Naive B cell (primary cell): ENCODE measurements at places on chromosomes 6 and 20. TPM values are rescaled to one million over a fixed set of nuclear protein-coding genes. Genes with fewer than 3 reads are reported as not detected.

DNA sequence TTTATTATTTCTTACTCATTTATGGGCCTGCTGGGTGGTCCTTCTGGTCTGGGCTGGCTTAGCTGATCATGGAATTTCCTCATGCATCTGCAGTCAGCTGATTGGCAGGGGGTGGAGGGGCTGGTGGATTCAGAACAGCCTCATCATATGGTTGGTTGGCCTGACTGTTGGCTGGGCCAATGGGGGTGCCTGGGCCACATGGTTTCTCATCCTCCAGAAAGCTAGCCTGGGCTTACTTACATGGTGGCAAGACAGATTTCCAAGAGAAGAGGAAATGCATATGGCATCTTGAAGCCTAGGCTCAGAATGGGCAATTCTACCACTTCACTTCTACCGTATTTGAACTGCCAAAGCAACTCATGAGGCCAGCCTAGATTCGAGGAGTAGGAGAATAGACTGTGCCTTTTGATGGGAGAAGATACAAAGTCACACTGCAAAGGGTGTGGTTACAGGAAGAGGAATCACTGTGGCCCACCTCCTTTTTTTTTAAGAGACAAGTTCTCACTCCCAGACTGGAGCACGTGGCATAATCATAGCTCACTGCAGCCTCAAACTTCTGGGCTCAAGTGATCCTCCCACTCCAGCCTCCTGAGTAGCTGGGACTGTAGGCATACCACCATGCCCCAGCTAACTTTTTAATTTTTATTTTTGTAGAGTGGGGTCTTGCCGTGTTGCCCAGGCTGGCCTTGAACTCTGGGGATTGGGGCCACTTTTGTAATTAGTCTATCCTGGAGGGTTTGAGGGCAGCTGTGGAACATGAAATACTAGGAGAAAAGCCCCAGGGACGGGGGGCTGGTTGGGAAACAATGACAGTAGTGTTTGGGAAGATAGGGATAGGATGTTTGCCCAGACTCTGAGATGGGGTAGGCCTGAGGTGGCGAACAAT is 47.6 kb upstream of the RNF24 start:
- DNase-seq, result no peak

GRCh38 chr6:125738276-125738675 is 11.2 kb upstream of the HEY2 start:
- DNase-seq, result no peak

- no peak for DNase-seq
Measured at GRCh38 chr6:106561686-106562405, 67.5 kb downstream of the RTN4IP1 start.

DNA sequence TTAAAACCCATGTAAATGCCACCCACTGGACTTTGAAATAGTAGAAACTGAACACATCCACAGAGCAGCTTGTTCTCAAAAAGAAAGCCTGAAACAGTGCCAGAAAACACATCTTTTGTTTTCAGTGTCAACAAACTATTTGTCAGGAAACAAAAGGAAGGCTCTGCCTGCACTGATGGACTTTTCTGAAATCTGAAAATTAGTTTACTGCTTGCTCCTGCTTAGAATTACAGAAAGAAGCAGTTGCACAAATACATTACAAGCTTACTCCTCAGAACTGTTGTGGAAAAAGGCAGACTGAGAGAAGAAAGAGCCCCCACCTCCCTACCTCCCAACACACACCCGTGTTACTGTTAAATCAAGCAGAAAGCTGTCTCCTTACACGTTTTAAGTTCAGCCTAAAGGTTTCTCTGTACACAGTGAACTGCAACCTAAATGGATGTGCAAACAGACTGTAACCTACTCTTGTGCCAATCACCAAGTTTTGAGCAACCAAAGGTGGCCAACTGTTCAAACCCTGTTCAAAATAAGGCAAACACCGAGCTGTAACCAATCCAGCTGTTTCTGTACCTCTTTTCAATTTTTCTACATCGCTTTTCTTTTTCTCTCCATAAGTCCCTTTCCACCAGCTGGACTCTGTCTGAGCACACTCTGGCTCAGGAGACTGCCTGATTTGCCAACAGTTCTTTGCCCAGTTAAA is 43.7 kb downstream of the FRK start:
- no peak for DNase-seq

DNA sequence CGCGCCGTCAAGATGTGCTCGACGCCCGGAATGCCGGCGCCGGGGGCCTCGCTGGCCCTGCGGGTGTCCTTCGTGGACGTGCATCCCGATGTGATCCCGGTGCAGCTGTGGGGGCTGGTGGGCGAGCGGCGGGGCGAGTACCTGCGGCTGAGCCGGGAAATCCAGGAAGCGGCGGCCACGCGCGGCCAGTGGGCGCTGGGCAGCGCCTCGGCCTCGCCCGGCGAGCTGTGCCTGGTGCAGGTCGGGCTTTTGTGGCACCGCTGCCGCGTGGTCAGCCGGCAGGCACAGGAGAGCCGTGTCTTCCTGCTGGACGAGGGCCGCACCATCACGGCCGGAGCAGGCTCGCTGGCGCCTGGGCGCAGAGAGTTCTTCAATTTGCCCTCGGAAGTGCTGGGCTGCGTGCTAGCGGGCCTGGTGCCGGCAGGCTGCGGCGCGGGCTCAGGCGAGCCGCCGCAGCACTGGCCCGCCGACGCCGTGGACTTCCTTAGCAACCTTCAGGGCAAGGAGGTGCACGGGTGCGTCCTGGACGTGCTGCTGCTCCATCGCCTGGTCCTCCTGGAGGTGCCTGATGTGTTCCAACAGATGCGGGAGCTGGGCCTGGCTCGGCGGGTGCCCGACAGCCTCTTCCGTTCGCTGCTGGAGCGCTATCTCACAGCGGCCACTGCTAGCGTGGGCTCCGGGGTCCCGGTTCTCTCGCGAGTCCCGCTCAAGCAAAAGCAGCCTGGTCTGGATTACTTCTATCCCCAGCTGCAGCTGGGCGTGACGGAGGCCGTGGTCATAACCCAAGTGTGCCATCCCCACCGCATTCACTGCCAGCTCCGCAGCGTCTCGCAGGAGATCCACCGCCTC is 656 bp downstream of the TDRD6 start:
- DNase-seq, result no peak

DNA sequence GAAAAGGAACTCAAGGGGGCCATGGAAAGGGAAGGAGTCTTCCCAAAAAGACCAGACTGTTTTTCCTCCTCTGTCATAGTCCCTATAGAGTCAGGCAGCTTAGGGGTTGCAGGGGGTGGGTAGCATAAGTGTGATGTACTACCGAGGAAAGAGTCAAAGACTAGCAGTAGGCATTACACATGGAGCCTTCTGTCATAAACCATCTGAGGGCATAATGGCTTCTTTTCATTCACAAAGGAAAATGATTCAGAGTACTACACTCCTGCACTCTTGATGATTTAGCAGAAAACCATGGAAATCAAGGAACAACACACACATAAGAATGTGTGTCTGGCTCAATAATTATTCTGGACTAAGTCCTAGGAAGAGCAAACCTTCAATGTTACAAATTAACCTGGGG is 14.9 kb downstream of the PLN start:
- no peak for DNase-seq

- DNase-seq, result no peak
Measured at GRCh38 chr6:129539032-129539431, 170.9 kb downstream of the ARHGAP18 start.

DNA sequence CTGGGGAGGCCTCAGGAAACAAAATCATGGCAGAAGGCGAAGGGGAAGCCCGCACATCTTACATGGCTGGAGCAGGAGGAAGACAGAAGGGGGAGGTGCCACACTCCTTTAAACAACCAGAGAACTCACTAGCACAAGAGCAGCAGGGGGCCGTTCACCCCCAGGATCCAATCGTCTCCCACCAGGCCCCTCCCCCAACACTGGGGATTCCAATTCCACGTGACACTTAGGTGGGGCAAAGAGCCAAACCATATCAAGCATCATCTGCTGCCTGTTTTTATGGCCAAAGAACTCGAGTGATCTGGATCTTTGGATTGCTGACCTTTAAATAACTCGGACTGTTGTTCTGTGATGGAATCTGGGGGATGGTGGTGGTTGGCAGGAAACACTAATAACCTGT is 28.0 kb downstream of the PNLDC1 start:
- DNase-seq, result no peak

- DNase-seq, result no peak
Measured at GRCh38 chr6:5361396-5361795, 100.1 kb downstream of the FARS2 start.

Gene RGS17
- polyA plus RNA-seq, result not detected

Gene INSM1
- not detected for polyA plus RNA-seq

Gene CDKAL1
- 36.0 TPM for polyA plus RNA-seq

Gene COL9A3
- polyA plus RNA-seq, result 2.5 TPM

Gene ELOVL2
- polyA plus RNA-seq, result not detected

Gene TMEM151B
- polyA plus RNA-seq, result not detected

Gene GPSM3
- 131 TPM for polyA plus RNA-seq

Gene SENP6
- 53.1 TPM for polyA plus RNA-seq

Gene HAO1
- not detected for polyA plus RNA-seq

Gene B3GAT2
- 0.16 TPM for polyA plus RNA-seq

Gene LIN28B
- polyA plus RNA-seq, result not detected

Gene BNIP5
- not detected for polyA plus RNA-seq
